ENCODE measurements at places on chromosomes 2 and 18.

DNA sequence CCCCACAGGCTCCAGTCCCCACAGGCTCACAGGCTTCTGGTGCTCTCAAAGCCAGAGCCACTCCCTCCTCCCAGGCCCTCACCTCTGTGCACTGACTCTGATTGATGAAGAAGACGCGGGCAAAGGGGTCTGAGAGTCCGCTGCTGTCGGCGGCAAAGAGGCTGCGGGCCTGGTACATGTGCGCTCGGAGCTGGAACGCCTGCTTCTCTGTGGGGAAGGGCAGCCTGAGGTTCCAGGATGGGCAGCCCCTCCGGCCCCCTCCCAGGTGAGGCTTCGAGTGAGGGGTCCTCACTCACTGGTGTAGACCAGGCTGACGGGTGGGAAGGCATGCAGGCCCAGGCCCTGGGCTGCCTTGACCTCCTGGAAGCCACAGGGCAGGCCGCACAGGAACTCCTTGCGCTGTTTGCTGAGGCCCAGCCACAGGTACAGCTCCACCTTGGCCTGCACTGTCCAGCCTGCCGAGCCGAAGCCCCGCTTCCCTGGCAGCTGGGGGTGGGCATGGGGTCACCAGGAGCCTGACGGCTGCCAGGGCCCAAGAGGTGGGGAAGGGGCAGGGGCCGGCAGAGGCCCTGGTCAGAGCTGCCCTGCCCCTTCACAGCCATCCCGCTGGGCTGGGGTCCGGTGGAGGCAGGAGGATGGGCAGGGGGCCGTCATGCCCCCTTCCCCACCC lies 2.0 kb downstream of the OTOF start:
- no peak for DNase-seq

DNA sequence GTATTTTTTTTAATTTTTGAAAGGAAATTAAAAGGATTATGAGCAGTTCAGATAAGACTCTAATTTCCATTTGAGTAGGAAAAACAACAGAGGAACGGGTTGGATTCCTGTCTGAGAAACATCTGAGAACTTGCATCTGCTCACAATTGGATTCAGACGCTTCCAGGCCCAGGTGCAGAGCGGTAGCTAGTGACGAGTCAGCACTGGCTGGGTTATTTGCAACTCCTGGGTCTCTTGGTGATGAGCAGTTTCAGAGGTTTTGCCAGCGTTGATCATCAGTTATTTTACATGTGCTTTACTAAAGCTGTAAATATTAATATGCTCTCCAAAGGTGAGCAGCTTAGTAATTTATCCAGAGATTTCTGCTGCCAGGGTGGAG lies 39.1 kb upstream of the B3GNT7 start:
- DNase-seq: no peak

DNA sequence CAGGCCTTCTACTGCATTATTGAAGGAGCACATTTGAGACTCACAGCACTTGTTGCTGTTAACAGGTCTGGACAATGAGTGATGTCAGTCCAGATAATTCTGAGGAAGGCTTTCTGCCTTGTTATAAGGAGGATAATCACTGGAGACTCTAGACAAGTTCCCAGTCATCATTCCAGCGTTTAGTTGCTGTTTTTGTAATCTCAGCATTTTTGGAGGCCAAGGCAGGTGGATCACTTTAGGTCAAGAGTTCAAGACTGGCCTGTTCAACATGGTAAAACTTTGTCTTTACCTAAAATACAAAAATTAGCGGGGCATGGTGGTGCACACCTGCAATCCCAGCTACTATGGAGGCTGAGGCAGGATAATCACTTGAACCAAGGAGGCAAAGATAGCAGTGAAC lies 39.6 kb upstream of the TRIM43B start:
- DNase-seq: no peak

DNA sequence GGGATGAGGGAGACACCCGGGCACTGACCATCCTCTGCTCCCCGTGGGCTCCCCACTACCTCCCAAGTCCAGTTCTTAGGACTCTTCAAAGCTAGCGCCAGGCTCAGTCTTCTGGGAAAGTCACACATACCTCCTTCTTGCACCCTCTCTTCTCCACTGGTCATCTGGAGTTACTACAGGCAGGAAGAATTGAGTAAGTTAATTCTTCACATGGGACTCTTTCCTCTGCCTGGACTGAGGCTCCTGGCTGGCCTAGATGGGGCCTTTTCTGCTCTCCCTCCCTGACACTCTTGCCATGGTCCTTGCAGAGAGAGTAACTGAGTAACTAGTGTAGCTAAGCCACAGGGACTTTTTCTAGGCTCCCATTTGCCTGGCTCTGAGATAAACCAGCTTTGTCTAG lies 96.5 kb upstream of the CELF4 start:
- no peak for DNase-seq

- peak; percentile 75 for DNase-seq
Observed at GRCh38 chr2:55923091-55923981, at the start of gene EFEMP1. Gene EFEMP1, minus strand, starts transcription at chr2:55923782. Its CDS starts 1,342 bp downstream, at chr2:55922440.

GRCh38 chr18:52451256-52451655 lies 111.3 kb downstream of the DCC start:
- DNase-seq: no peak

All from lung (tissue), 17 donors.